GM20000 (cell line): ENCODE measurements at places on chromosomes 2 and 18.

DNA sequence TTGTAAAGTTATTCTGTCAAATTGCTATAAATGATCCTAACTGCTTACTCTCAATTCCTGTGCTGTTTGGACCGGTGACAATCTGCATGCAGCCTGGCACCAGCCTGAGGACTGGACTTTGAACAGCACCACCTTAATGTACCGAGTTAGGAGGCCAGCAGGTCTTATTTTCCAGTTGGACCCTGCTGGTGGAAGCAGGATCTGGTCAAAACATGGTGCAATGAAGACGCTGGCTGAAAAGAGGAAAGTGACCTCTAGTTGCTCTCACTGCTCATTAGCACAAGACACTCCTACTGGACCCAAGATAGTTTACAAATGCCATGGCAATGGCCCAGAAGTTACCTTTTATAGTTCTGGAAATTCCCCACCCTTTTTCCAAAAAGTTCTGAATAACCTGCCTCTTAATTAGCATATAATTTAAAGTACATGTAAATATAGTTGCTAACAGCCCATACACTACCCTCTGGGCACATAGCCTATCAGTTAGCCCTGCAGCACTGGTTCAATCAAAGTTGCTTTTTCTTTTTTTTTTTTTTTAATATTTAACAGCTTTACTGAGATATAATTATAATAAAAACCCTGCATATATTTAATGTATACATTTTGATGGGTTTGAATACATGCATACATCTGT, 35.8 kb downstream of the RBKS start:
- no peak for DNase-seq

- no peak for DNase-seq
These were observed 220.1 kb upstream of the CTAGE1 start for GRCh38 chr18:22637787-22638186.

- no peak for DNase-seq
These were observed 8.7 kb upstream of the SLC14A1 start for GRCh38 chr18:45715212-45715780.

DNA sequence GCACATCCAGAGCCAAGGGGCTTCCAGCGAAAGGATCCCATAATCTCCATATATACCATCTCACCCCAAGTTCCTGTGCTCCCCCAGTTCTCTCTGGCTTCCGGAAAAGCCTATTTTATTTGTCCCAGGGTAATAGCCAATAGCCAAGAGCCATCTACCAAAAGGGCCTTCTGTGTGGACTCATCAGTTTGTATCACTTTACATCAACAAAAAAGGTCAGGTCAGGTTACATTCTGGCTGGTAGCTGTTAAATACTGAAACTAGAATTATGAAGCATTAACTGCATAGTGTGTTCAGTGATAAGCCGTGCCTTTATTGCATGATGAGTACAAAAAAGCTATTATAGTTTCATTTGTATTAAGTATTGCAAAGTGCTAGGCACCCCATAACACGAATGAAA, 223.7 kb downstream of the IRS1 start:
- DNase-seq, result no peak

- DNase-seq, result peak; percentile 100
These were observed at the start of gene CYB5A for GRCh38 chr18:74291771-74292540. CYB5A (minus strand) TSS chr18:74291963; CDS start chr18:74291875, 88 bp downstream.

DNA sequence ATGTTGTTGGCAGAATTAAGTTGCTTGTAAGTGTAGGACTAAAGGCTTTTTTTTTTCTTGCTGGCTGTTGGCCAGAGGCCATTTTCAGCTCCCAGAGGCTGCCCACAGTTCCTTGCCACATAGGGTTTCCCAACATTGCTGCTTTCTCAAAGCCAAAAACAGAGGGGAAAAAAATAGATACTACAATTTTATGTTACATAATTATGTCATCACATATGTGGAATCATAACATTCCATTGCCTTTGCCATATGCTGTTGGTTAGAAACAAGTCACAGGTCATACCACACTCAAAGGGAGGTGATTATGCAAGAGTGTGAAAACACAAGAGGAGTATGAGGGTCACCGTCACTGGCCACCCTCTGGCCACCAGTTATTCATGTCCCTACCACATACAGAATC, 154.5 kb downstream of the RTN4 start:
- no peak for DNase-seq

DNA sequence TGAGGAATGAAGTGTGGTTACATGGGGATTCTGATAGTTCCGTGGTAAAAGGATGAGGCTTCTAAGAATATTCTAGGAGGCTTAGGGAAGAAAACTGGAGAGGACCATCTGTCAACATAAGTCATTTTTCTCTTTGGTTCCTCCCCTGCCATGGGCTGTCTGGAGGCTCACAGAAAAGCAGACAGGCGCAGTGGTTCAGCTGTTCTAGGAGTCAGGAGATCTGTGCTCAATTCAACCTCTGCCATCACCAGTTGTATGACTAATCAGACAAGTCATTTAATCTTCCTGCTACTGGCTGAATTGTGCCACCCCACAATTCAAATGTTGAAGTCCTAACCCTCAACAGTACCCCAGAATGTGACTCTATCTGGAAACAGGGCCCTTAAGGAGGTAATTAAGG, 36.4 kb downstream of the ADAM17 start:
- no peak for DNase-seq

GRCh38 chr18:68667121-68667520, 47.8 kb downstream of the TMX3 start:
- no peak for DNase-seq

GRCh38 chr2:44674473-44675284, 266.8 kb upstream of the SIX3 start:
- no peak for DNase-seq

GRCh38 chr2:216837740-216838139, 22.1 kb downstream of the TNP1 start:
- DNase-seq, result no peak

GRCh38 chr2:112795774-112796173, 11.5 kb upstream of the IL1A start:
- DNase-seq, result no peak

DNA sequence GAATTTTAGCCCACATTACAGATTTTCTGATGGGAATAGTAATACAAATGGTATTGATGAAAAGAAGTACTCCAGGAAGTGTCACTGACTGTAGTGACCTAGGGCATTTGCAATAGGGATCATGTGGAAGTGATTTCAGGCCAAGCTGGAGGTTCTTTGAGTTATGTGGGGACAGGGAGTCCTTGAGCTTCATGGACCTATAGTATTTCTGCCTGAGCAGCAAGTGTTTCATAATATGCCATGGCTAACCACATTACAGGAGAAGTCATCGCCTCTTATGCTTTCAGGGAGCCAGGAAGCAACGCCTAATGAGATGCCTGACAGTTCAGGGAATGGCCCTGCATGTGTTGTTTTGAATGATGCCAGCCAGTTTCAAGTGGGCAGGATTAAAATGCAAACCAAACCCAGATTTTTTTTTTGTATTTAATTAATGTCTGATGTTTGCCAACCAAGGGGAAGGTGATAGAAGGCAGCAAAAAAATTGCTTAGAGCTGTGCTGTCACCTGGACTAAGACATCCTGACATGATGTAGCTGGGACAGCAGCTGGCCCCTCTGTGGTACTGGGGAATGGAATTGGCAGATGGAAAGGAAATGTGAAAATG, 109.5 kb downstream of the RAPGEF4 start:
- no peak for DNase-seq

DNA sequence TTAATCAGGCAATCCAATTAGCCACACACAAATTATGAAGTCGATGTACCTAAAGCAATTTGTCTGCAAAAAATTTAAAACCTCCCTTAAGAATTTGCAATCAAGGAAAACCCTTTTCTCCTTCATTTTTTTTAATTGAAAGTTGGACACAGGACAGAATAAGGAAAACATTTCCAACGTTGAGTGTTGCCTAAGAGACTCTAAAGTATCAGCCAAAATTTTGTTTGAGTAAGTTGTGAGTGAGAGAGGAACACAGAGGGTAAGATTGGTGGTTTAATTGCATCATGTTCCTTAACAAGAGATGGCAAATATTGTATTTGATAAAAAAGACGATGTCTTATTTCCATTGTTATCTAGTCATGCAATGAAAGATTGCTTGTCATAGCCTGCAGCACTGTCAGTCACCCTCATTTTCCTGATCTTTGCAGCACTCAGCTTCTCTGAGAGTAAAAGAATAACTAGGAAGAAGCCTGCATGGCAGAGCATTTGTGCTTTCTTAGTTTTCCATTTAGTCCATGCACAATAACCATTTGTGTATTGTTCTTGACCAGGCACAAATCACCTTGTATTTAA, 115.5 kb downstream of the ICOS start:
- DNase-seq, result no peak

DNA sequence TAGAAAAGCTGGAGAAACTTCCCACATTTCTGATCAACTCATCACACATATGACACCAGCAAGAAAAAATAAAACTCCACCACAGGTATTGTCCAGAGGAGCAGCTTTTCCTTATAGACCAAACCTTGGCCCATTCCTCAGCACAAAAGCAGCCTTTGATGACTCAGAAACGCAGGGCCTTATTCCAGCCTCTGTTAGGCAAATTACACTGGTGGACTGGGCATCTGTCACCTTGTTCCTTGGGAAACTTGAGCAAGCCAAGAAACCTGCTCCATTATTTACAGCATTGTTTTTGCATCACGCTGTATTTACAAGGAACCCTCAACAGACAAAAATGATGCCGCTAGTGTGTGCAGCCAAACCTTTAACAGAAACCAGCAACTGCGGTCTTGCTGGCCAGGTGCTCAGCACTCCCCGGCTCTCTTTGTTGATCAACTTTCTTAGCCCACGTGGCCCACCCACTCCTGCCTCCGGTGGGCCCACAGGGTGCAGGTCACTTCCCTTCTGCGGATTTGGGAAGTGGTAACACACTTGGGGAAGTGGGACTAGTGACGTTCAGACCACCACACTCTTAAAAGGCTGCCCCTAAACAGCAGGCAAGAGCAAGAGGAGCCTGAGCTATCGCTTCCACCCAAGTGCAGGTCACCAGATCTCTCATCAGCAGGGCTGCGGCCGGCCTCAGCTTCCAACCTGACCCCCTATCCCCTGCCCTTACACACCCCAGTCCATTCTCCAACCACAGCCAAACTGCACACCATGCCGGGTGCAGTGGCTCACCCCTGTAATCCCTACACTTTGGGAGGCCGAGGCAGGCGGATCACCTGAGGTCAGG, 1.5 kb downstream of the AP1S3 start:
- peak; percentile 83 for DNase-seq

- DNase-seq, result no peak
These were observed 363.9 kb downstream of the KCNJ3 start for GRCh38 chr2:155062250-155062921.

DNA sequence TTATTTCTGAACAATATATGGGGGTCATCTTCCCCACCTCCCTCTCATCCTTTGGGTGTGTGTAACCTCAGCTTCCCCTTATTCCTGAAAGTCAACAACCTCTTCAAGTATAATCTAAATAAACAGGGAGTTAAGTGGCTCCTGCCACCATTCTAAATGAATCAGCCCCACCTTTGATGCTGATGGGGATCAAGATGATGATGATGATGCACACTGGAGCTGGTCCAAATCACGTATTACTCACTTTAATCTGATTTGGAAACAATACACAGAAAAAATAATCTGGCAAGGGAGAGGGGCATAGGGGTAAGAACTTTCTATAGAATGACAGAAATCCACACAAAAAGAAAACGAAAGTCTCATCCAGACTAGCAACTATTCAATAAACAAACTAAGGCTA, 7.1 kb downstream of the ACVR1 start:
- no peak for DNase-seq

DNA sequence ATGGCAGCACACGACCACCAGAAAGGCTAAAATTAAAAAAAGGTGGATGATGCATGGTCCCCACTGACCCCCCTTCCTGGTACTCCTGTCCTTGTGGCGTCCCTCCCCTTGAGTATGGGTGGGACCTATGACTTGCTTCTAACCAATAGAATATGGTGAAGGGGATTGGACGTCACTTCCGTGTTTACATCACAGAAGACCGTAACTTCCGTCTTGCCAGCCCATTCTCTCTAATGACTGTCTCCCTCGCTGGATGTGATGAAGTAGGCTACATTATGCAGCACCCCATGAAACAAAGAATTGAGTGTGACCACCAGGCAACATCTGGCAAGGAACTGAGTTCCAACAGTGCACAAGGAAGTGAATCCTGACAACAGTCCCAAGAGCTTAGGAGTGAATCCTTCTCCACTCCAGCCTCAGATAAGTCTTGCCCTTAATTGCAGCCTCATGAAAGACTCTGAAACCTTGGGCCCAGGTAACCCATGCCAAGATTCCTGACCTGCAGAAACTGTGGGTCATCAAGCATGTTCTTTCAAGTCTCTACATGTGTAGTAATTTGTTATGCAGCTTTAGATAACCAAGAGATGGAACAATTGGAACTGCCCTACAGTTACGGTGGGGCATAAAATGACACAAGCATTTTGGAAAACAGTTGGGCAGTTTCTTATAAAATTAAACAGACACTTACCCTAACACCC, 80.1 kb upstream of the NPAS2 start:
- no peak for DNase-seq

DNA sequence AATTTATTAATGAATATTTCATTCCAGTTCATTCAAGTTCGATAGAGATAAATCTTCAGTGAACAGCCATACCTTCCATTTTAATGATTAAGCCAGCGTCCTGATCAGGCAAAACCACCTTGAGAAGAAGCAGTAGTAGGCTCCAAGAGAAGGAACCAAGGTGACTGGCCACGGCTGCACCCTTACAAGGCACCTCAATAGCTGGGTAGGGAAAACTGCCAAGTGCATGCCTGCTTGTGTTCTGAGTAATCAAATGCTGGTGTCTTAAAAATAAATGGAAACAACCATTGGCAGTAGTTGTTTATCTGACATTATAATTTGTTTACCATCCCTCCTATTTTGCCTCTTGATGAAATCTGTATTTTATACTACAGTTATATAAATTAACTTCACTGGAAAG, 10.0 kb upstream of the FEZ2 start:
- DNase-seq, result no peak

DNA sequence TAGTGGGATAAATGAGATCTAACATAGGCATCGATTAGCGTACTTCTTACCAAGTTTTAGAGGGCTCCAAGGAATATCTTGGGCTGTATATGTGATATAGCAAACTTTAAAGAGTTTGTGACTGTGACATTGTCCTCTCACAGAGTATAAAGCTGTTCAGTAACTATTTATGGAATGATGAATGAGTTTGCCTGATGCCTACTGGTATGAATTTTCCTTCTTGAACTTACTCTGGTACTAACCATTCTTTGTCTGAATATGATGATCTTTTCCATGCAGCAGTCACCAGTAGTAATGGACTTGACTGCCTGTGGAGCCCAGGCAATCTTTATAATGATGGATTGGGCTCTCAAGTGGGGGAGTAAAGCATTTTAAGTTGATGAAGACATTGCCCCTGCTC, 120.5 kb downstream of the PARD3B start:
- DNase-seq, result no peak

- no peak for DNase-seq
These were observed 27.6 kb upstream of the CALCRL start for GRCh38 chr2:187475499-187476248.

- no peak for DNase-seq
These were observed 60.2 kb downstream of the AAK1 start for GRCh38 chr2:69583321-69583833.
